Activated gamma-delta T cell treated with Interleukin-2 at 50 U/mL for 16 hours (primary cell): ENCODE measurements at places on chromosomes 12 and 14.

DNA sequence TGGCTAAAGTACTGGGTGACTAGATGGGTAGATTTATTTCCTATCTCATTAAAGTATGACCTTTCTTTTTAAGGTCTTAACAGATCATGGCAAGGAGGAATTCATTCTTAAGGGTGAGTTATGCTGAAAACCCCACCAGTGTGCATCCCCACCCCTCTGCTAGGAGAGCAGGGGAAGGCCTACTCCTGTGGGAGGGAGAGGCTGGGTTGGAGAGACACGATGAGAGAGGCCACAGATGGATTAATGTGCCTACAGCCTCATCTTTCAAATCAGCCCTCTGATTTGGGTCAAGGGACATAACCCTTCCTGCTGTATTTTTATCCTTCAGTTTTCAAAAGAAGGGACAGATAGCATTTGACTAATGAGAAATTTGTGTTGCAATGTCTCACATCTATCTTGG, 185.5 kb downstream of the SSPN start:
- DNase-seq, result no peak

DNA sequence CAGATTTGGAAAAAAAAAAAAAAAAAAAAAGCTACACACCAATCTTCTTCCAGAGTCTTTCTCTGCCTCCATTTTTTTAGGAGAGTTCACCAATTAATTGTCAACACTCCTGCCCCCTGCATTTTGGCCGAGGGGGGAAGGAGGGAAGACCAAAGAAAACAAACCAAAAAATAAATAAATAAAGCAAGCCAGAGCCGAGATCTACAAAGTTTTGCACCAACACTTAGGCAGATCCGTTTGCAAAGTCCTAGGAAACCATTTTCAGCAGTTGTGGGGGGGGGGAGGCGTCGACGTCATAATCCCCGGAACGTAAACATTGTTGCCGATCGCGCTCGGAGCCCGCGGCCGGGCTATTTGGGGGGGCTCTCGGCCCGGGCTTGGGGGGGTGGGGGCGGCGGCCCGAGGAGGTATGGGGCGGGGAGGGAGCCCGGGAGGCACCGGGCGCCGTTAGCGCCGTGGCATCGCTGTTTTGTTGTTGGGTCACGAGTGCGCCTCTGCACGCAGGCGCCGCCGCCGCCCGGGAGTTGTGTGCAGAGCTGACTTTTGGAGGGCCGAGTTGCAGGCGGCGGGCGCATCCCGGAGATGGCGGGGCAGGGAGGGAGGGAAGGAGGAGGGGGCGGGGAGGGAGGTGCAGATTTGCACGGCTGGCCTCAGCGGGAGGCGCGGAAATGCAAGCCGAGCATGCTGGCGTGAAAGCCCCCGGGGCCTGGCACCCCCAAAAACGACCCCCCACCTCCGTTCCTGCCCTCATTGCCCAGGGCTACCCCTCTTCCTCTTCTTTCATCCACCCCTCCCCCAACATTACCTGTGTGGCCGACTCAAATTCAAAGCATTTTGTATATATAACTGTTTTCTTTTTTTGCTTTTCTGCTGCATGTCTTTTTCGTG, 598 bp downstream of the KDM2B start:
- peak; percentile 76 for DNase-seq

- DNase-seq, result no peak
Measured at GRCh38 chr12:26032719-26033241, 74.3 kb downstream of the RASSF8 start.

GRCh38 chr12:114444422-114445279, 38.7 kb upstream of the TBX5 start:
- no peak for DNase-seq

- no peak for DNase-seq
Measured at GRCh38 chr12:115923851-115924250, 353.6 kb downstream of the MED13L start.

- DNase-seq, result no peak
Measured at GRCh38 chr14:76261371-76261811, 109.7 kb downstream of the GPATCH2L start.

DNA sequence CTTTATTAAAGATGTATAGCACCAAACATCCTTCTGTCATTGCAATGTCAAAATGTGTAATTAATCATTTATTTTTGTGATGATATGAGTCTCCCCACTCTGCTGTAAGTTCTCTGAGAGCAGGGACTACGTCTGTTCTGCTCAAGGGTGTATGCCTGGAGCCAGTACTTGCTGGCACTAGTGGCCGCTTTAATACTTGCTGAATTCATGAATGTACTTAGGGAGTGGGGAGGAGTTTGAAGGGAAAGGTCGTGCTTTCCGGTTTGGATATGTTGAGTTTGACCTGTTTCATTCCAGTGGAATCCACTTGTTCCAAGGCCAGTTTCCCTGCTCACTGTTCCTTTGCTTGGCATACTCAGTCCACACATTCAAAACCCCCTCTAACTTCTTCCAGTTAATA, 1.9 kb upstream of the DCAF5 start:
- no peak for DNase-seq

DNA sequence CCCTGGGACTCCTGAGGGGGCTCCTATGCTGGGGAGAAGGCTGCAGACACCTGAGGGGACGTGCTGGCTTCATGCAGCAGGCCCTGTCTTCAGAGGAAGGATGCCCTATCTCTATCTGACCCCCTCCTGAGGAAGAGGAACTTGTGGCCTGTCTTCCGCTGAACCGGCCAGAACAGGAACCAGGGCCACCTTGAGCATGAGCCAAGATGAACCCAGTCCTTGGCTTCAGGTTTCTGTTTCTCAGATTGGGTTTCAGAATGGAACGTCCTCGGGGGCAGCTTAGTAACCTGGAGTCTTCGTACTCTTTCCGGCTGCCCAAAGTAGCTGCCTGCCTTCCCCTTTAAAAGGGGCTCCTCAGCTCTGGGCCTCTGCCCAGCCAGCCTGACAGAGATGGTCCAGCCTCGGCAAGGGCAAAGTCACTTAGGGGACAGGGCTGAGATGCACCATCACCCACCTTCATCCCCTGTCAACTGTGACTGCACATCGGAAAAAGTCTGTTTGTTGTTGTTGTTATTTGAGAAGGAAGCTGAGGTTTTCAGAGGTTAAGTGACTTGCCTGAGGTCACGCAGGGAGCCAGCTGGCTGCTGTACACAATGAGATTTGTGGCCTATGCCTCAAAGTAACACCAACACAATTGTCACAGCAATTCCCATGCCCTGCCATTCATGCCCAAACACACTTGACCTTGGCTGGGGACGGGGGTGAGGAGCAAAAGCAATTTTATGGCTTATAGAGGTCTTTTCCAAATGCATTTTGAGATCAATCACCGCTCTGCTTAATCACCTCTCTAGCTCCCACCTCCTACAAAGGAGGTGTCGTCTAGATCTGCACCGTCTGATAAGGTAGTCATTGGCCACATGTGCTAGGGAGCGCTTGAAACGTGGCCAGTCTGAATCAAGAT, 13.4 kb downstream of the ASB2 start:
- DNase-seq, result peak; percentile 64
